Dermis microvascular lymphatic vessel endothelial cell (primary cell): ENCODE measurements at places on chromosomes 2 and 18.

GRCh38 chr2:228771315-228771714 is 499.8 kb downstream of the PID1 start:
- DNase-seq, result no peak

GRCh38 chr2:226295123-226295522 is 504.5 kb downstream of the IRS1 start:
- DNase-seq, result no peak

DNA sequence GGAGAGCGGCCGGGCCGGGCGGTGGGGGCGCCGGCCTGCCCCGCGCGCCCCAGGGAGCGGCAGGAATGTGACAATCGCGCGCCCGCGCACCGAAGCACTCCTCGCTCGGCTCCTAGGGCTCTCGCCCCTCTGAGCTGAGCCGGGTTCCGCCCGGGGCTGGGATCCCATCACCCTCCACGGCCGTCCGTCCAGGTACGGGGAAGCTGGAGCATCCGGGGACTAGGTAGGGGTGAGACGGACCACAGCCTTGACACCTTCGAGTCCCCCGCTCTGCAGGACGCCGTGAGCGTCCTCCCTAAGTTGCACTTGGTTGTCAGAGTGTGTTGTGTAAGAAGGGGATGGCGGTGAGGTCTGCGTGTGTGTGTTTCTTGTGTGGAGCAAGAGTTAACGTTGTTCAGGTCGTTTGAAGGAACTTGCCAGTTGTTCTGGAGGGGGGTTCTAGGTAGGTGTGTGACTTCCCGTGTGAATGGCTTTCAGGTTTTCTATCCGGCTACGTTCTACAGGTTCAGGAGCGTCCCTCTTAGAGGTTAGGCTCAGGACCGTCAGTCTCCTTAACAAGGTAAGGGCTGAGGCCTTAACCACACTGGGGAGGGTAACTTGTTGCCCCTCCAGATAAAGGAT is 393 bp downstream of the IL1R1 start:
- peak; percentile 17 for DNase-seq

GRCh38 chr2:67453310-67453709 is 56.2 kb downstream of the ETAA1 start:
- DNase-seq, result no peak

DNA sequence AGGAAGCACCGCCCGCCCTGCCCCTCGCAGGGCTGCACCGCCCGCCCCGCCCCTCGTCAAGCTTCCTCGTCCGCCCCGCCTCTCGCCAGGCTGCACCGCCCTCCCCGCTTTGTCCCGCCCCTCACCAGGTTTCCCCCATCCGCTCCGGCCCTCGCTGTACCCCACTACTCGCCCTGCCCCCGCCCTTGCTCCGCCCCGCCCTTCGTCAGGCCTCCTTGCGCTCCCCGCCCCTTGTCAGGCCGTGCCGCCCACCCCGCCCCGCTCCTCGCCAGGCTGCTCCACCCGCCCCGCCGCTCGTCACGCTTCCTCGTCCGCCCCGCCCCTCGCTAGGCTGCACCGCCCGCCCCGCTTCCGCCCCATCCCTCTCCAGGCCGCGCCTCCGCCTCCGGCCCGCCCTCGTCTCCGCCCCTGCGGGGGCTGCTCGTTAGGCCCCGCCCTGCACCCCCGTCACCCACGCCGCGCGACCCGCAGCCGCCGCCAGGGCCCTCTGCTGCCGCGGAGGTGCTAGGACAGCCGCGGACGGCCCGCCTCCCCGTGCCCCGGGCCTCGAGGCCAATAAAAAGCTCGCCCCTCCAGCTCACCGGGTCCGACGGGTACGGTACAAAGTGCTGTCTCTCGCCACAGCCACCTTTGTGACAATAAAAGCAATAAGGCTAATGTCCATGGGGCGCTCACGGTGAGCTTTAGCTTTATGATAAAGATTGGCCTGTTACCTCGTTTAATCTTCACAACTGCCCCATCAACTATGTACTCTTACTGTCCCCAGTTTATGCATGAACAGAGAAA is 602 bp upstream of the DNPEP start:
- peak; percentile 97 for DNase-seq

- peak; percentile 95 for DNase-seq
Observed at GRCh38 chr18:21612125-21613039, at the start of gene SNRPD1. SNRPD1 (plus strand) TSS chr18:21612314; CDS start chr18:21612430, 116 bp downstream.

- DNase-seq, result peak; percentile 27
Observed at GRCh38 chr2:9889812-9890261, 46.6 kb downstream of the TAF1B start.

GRCh38 chr2:85308201-85308600 is 19.6 kb downstream of the TGOLN2 start:
- no peak for DNase-seq

DNA sequence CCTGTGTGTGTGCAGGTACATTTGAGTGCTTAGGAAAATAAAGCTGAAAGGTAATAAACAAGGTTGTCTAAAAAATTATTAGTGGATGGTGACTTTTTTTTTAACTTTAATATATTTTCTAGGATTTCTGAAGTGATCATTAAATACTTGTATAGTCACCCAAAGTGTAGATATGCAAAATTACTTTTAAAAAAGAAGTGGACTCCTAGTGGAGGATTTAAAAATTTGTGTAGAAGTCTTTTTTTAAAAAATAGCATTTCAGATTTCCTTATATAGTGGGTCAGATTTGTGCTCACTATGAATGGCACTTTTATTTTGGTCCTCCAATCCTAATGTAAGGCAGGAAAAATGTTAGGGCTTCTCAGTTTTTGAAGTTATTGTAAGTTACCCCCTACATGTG is 3.9 kb downstream of the GORASP2 start:
- no peak for DNase-seq

DNA sequence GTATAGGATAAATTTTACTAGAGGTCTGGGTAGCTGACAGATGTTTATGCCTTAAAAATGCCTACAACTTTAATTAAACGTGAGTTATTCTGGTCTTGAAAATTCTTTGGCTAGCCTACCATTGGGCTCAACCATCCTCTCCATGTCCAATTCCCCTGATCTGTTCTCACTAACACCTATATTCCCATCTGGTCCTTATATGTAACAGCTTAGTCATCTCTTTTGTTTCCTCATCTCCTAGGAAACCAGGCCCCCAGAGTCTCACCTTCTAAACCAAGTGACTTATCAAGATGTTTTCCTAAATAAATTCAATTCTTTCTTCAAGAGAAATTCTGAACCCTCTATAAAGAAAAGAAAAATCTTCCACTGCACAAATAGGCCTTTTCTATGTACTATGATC is 148.5 kb downstream of the TTC32 start:
- no peak for DNase-seq

DNA sequence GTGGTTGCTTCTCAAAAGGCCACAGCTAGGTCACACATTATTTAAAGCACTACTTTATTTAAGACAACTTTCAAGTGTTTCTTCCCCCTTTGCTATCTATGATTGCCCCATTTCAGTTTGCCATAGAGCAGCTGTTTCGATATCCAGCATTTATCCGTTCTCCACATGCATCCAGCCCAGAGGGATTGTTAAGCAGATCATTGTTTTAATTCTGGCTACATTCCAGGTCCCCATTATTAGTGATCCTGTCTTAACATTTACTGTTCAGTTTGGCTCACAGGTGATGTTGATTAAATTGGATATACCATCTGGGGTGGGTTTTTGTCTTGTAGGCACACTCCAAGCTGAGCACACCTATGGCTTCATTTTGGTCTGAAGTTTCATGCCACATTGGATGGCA is 638.7 kb downstream of the ZEB2 start:
- no peak for DNase-seq

- DNase-seq, result no peak
Observed at GRCh38 chr2:72118386-72118785, 29.3 kb downstream of the CYP26B1 start.

GRCh38 chr18:9596226-9596625 is 18.1 kb downstream of the PPP4R1 start:
- no peak for DNase-seq

DNA sequence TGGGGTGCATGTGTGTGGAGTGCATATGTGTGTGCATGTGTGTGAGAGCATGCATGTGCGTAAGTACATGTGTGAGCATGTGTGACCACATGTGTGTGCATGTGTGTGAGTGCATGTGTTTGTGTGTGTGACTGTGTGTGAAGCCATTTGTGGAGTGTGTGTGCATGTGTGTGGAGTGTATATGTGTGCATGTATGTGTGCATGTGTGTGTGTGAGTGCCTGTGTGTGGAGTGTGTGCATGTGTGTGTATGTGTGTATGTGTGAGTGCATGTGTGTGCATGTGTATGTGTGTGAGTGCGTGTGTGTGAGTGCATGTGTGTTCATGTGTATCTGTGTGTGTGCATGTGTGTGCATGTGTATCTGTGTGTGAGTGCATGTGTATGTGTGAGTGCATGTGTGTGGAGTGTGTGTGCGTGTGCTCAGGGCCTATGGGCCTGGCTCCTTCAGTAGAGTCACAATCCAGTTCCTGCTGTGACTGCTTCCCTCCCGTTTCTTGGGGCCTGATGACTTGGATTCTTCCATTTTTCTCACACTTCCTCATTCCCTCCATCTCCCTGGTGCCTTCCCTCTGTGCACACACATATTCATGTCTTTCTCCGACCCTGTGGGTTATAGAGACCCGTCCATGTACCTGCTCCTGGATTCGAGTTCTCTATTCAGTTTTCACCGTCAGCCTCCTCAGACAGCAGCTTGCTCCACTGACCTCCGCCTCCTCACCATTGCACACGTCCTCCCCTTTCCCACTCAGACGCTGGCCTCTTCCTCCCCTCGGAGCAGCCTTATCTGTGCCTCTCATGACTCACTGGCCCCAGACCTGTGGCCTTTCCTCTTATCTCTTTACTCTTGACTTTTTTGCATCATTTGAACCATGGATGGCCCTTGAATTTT is 25.2 kb downstream of the TOGARAM2 start:
- no peak for DNase-seq

GRCh38 chr2:207632575-207633493 is 7.6 kb upstream of the METTL21A start:
- no peak for DNase-seq

DNA sequence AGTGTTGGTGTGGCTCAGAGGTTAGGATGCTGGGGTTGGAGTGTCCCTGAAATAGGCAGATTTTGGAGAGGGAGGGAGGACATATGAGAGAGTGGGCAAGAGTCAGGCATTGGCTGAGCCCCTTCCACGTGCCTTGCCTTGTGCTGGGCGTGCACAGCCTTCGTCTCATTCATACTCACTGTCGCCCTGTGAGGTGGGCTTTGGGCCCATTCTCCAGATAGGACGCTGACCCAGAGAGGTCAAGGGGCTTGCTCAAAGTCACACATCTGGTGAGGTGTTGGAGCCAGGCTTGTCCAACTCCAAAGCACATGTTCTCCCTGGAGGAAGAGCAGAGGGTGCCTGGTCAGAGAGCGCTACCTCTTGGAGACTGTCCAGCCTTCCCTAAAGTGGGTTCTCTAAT is 166.8 kb downstream of the DYSF start:
- DNase-seq, result no peak

DNA sequence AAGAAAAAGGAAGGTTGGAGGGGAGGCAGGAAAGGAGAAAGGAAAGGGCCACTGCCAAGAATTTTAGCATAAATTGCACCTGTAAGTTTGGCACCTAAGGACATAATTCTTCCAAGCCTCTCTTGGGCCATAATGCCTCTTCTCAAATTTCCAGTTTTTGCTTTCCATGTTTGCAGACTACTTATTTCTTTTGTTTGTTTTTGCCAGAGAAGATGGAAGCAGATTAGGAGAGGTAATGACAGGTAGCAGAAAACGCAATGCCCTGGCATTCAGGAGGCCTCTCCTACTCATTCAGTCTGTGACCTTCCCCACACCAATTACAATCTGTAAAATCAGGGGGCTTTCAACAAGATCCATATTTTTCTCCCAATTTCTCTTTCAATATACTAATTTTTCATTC is 56.8 kb downstream of the MRPL33 start:
- no peak for DNase-seq

- DNase-seq, result peak; percentile 54
Observed at GRCh38 chr18:28147674-28148171, 29.2 kb downstream of the CDH2 start.

- DNase-seq, result no peak
Observed at GRCh38 chr2:238320648-238321281, 447 bp downstream of the TRAF3IP1 start.

GRCh38 chr2:120182019-120182560 is 41.1 kb downstream of the TMEM185B start:
- DNase-seq, result no peak

GRCh38 chr2:53036196-53036595 is 731.4 kb upstream of the CHAC2 start:
- no peak for DNase-seq

- no peak for DNase-seq
Observed at GRCh38 chr2:31469648-31470047, 55.1 kb upstream of the XDH start.

- no peak for DNase-seq
Observed at GRCh38 chr2:127486247-127487058, 39.8 kb downstream of the IWS1 start.

DNA sequence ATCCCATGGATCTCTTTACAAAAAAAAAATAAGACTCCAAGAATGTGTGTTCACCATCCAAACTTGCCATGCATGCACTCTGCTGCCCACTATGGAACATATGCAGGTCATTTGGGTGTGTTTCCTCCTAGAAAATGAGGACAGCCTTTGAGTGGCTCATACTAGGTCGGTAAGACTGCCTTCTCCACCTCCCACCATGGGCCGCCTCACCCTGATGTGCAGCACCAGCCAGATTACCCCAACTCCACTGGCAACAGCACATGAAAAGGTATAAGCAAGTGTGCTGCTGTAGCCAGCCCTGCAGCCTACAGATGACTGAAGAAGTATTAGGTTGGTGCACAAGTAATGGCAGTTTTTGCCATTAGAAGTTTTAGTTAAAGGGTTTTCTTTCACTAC is 214.2 kb downstream of the ATAD2B start:
- no peak for DNase-seq

DNA sequence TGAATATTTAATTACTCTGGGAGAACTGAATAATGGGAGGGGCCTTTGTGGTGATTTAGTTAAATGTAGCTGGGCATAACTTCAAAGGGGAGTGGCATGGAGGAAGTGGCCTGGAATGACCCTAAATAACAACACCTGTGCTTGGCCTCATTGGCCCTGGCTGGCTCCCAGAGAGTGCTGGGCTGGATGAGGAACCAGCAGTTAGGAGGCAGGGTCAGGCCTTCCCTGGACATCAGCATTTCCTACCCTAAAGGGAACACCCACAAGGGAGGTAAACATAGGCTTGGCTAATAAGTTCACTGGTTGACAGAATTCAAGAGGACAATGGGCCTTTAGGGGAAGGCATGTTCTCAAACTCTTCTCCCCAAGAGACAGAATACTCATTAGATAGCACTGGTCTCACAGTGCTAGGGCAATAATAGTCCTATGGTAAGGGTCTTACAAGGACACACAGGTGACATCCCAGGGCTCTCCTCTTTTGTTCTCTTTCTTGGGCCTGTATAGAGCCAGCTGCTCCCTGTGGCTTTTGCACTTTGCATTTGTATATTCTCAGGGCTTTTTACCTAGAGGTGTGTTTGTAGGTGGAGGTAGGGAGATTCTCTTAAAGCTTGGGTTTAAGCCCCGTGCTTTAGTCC is 106.8 kb downstream of the ZNF519 start:
- no peak for DNase-seq

DNA sequence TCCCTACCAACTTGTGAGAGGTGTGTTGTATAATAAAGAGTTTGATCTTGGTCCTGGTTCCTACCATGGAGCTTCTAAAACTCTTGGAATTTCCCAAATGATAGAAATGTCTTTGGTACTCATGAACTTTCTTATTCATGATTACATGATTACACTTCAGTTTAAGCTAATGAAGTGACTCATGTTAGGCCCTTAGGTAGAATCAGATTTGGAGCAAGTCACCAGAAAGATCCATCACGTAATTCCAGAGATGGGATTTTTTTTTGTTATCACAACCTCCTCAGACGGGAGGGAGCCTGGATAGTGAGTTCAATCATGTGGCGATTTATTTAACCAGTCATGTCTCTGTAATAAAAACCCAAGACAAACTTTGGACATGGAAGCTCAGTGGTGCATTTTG is 1287.6 kb upstream of the ZEB2 start:
- DNase-seq, result no peak

- no peak for DNase-seq
Observed at GRCh38 chr2:233112776-233113452, 52.8 kb downstream of the INPP5D start.
